ENCODE measurements at places on chromosomes 7 and 10.

DNA sequence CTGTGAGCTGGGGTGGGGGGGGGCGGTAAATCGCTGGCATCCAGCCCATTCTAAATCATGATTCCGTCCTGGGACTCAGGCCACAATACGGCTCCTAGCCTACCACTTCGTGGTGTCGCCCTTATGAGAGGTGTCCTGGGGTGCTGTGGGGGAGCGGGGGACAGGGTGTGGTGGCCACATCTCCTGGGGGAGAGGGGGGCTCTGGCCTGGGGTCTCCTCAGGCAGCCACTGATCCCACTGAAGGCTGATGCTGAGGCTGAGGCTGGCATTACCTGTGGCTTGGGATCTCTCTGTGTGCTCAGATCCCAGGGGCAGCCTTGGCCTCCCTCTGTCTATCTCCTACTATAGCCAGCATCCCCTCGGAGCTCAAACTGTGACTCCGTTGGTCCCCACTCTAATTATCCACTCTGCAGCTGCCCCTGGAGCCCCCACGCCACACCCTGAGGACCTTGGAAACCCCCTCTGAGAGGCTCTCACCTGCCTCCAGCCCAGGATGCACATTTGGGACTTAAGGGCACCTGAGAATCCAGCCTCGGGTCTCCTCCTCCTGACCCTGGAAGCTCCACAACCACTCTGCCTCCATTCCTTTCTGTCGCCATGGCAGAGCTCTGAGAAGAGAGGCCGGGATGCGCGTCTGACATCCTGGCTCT is 249.3 kb upstream of the TCERG1L start:
- DNase-seq: no peak

DNA sequence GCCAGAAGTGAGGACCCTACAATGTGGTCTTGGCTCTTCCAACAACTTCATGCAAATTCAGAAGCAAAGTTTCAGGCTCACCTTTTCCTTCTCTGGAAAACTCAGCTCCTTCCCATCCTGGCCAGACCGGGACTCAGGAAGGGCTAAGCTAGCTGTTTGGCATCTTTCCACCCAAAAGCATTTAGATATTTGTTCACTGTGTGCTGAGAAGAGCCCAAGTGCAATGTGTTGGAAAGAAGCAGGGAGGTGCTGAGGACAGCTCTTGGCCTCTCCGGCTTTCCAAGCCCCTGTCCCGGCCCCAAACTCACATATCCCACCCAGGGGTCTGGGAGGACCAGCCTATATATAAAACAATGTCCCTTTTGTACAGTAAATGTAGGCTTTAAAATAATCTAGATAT is 44.5 kb downstream of the MKI67 start:
- no peak for DNase-seq

GRCh38 chr10:24385776-24386175 is 176.8 kb downstream of the KIAA1217 start:
- no peak for DNase-seq

- DNase-seq: no peak
Measured at GRCh38 chr7:150314639-150315239, 8.4 kb upstream of the LRRC61 start.

GRCh38 chr7:38300175-38300574 is 26.7 kb upstream of the TARP start:
- DNase-seq: no peak

GRCh38 chr10:4119107-4119506 is 334.1 kb upstream of the KLF6 start:
- DNase-seq: no peak

- DNase-seq: no peak
Measured at GRCh38 chr10:49089557-49090188, 25.6 kb downstream of the VSTM4 start.

DNA sequence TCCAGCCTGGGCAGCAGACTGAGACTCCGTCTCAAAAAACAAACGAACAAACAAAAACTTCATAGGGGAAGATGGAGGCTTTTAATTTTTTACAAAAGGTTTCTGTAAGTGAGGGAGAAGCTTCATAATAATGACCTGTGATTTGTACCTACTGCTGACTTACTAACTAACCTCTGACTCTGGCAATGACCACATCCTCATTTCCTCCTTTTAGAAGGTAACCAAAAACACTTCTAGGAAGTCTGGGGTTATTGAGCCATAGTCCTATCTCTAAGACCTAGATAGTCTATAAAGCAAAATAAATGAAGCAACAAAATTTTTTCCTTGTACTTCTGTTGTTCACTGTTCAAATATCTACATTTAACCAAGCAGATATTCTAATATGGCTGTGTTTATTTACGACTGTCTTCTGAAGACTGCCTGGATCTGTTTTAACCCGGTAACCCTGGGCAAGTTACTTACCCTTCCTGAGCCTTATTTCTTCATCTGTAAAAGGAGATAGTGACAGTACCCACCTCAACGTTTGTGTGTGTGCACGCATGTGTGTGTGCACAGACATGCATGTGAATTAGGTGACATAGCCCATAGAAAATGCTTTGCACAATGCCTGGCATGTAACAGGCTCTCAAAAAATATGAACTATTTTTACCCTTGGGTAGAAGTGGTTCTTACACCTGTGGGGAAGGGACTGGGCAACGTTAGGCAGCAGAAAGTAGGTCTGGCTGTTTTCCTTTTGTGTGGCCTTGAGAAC is 30.8 kb upstream of the SMNDC1 start:
- DNase-seq: no peak

DNA sequence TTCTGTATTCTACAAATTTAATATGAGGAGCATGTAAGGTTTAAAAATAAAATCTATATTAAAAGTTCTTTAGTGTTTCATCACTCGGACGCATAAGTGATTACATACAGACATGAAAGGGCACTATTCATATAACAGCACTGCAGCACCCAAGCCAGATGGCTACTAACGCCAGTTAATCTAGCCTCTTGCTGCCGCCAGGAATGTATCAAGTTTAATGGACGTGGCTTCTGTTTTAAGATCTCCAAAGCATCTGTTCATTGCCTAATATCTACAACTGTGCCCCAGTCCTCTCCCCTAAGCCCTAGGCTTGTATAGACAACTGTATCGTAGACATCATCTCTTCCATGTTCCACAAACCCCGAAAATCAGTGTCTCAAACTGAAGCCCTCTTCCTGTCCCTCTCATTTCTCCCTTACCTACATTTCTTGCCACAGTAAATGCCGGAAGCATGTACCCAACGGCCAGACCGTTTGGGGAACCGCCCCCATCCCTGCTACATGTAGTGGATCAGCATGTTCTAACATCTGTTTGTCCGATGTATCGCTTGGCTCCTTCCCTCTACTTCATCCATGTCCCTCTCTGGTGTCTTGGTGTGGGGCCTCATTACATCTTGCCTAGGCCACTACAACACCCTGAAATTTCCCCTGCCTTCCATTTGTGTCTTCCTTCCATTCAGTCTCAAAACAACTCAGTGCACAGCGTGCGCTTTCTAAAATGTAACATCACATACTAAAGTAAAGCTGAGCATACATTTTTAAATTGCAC is 147.5 kb upstream of the RSU1 start:
- no peak for DNase-seq

DNA sequence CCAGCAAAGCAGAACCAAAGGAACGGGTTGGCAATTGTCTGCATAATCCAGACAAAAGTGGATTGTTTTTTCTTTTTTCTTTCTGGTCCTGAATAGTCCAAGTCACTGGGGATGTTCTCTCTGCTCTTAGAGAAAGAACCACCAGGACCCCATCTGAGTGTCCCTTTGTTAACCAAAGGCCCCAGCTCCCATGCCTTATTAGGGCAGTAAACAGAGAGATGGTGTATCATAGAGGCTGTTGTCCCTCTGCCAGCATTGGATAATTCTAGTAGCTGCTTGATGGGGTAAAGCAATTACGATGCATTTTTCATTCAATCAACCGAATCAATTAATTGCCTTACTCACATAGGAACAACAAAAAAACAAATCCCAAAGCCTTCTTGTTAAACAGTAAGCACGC is 213.0 kb downstream of the BUB3 start:
- DNase-seq: no peak

- no peak for DNase-seq
Measured at GRCh38 chr7:27581119-27581518, 81.6 kb downstream of the HIBADH start.

DNA sequence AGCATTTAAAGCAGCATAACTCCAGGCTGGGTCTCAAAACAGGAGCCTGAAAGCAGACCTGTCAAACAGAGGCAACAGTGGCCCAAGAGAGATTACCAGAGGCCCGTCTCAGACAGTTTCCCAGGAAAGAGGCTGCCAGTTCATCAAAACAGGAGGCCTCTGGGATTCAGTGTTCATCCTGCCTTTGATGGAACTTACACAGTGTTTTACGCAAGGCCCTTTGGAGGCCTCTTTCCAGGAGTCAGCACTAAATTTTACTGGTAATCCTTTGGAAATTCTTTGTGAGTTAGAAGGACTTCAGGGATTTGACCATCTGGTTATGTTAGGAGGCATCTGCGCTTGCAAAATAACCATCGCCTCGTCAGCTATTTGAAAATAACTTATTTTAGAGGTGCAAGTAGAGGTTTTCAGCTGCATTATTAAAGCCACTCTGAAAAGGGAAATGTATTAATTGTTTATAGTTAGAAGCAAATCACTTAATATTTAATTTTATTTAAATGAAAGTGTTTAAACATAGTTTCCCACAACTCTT is 501.2 kb upstream of the COBL start:
- DNase-seq: no peak

DNA sequence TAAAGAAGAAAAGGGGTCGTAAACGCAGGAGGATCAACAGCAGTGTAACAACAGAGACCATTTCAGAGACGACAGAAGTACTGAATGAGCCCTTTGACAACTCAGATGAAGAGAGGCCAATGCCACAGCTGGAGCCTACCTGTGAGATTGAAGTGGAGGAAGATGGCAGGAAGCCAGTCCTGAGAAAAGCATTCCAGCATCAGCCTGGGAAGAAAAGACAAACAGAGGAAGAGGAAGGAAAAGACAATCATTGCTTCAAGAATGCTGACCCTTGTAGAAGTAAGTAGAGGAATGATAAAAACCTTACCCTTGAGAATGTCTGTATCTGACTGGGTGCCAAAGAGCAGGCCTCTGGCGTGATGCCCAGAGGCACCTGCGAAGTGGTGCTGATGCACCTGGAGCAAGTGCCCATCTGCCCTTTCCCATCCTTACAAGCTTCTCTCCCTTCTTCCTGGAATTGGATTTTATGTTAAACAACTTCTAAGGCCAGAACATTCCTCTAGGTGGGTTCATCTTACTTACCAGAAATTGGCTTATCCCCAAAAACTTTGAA is 86.4 kb upstream of the SAMD8 start:
- DNase-seq: no peak

GRCh38 chr7:159177284-159177953 is 32.8 kb upstream of the VIPR2 start:
- DNase-seq: no peak

DNA sequence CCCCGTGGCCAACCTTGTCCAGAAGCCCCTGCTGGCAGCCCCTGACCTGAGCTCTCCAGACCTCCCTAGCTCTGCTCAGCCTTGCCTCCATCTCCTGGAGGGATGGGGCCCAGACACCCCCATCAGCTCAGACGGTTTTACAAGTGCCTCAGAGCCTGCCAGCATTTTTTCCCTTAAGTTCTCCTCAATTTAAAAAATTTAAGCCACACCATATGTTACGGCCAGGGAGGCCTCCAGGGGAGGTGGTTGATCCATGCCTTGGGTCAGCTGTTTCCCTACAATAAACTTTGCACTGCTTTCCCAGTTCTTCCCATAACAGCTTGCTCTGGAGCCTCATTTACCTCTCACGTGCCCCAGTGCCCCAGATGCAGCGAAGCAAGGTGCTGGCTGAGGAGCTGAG is 143.5 kb downstream of the RGS10 start:
- DNase-seq: no peak

DNA sequence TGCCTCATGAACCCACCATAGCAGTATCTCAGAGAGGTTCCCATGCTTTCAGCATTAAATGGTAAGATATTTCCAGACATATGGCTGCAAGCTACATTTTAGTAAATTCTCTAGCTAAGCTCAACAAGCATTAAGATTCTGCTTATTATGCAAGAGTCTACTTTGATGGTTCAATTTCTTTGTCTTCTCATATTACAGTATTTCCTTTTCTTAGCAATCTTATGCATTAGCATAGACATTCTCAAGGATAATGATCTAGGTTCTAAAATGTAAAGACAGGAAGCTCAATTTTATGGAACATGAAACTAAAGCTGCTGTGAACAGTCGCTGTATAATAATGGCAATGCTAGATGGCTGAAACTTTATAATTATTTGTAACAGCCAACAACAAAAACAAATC is 39.2 kb downstream of the MEOX2 start:
- DNase-seq: no peak

GRCh38 chr7:157977306-157977705 is 610.3 kb downstream of the PTPRN2 start:
- no peak for DNase-seq

GRCh38 chr10:73183667-73184281 is 15.9 kb downstream of the FAM149B1 start:
- DNase-seq: no peak

GRCh38 chr7:96034940-96035727 is 262.8 kb downstream of the DYNC1I1 start:
- DNase-seq: peak; percentile 42

DNA sequence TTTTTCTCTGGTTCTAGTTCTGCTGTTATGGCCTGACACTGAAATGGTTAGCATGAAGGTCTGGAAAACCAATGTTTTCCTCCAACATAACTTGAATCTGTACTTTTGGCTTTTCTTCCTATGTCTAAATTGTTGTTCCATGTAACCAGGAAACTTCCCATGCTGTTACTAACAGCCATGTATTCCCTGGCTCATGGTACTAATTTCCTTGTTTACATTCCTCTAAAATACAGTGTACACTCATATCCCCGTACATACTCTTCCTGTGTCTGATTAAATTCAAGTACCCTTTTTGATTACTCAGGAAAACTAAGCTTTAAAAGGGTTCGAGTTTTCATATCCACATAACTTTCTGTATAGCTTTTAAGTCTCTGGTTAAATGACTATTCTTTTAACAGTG is 12.3 kb upstream of the ACSM6 start:
- DNase-seq: no peak

GRCh38 chr10:31590023-31590800 is 271.2 kb downstream of the ZEB1 start:
- DNase-seq: no peak

GRCh38 chr7:14403587-14403986 is 414.1 kb upstream of the ETV1 start:
- DNase-seq: no peak

DNA sequence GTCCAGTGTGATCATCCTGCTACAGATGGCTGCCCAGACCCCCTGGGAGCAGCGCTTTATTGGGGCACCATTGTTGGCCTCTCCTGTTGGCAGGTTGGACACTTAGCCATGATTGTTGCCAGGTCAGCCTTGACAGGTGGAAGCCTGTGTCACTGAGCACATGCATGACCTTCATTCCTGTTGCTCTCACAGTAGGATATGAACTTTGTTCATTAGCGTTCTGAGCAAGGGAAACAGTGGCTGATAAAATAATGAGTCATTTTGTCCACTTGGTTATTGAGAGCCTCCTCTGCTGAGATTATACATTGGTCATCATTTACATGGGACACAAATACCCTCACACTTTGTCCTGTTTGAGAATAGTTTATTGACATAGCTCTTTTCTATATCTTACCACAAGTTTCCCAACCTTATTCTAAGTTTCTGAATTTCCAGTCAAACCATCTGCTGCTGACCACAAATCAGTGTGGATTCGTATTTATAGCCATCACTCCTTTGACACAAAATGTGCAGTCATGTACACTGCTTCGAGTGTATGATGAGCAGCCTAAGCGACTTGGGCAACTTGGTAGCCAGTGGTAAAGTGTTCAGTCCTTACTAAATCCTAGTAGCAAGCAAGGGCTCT is 102.6 kb downstream of the TPST1 start:
- no peak for DNase-seq
